ENCODE measurements at places on chromosomes 6 and 20.

GRCh38 chr6:106411056-106411455 lies 50.5 kb downstream of the CRYBG1 start:
- no peak for DNase-seq
- no peak overlapping the region for H3K4me3 ChIP-seq
- H3K36me3 ChIP-seq, result peaks cover 4% of the 10 kb centered on the region
- peaks cover 4% of the 10 kb centered on the region for H3K4me1 ChIP-seq
- peaks cover 4% of the 10 kb centered on the region for H3K27me3 ChIP-seq

DNA sequence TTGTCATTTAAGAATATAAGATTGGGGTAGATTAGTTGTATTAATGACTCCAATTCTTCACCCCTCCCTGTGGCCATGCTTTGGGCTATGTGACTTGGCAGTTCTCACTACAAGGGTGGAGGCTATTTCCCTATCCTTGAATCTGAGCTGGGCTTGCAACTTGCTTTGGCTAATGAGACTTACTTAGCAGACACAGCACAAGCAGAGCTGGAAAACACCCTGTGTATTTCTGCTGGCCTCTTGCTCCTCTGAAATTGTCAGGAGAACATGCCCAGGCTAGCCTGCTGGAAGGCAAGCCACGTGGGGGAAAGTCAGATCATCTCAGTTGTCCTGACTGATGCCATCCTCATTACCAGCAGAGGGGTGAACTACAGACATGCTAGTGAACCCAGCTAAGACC lies 126.5 kb upstream of the HDGFL1 start:
- H3K4me3 ChIP-seq, result no peak overlapping the region
- peaks cover 8% of the 10 kb centered on the region for H3K4me1 ChIP-seq
- no peak for DNase-seq
- H3K27me3 ChIP-seq, result no peaks in the 10 kb centered on the region
- peaks cover 2% of the 10 kb centered on the region for H3K36me3 ChIP-seq

GRCh38 chr6:118101831-118102345 lies 194.8 kb downstream of the SLC35F1 start:
- no peak for DNase-seq
- peaks cover 12% of the 10 kb centered on the region for H3K4me1 ChIP-seq
- H3K27me3 ChIP-seq, result no peaks in the 10 kb centered on the region
- H3K27ac ChIP-seq, result no peak overlapping the region
- no peak overlapping the region for H3K4me3 ChIP-seq

- no peak overlapping the region for H3K4me3 ChIP-seq
- no peaks in the 10 kb centered on the region for H3K27me3 ChIP-seq
- H3K4me1 ChIP-seq, result peaks cover 21% of the 10 kb centered on the region
- H3K27ac ChIP-seq, result no peak overlapping the region
- DNase-seq, result no peak
Measured at GRCh38 chr6:36651659-36652379, 26.7 kb upstream of the CDKN1A start.

GRCh38 chr6:111263837-111264236 lies 176.5 kb downstream of the SLC16A10 start:
- H3K27ac ChIP-seq, result no peak overlapping the region
- H3K4me3 ChIP-seq, result no peak overlapping the region
- H3K36me3 ChIP-seq, result peaks cover 49% of the 10 kb centered on the region
- no peaks in the 10 kb centered on the region for H3K27me3 ChIP-seq

DNA sequence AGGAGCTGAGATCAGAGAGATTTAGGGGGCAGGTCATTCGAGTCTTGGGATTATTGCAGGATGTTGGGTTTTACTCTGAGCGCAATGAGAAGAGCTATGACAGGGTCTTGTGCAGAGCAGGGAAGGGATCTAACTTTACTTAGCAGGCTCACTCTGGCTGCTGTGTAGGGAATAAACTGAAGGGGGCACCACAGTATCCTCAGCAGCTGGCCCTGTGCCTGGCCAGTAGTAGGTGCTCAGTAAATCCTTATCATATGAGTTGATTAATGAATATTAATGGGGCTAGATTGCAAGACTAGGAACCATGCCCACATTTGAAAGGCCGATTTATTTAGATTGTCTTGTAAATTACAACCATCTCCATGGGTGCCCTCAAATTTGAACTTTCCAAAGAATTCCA lies 4.6 kb upstream of the MDGA1 start:
- no peak for DNase-seq
- no peaks in the 10 kb centered on the region for H3K36me3 ChIP-seq
- peaks cover 25% of the 10 kb centered on the region for H3K4me1 ChIP-seq
- no peak overlapping the region for H3K27ac ChIP-seq
- no peak overlapping the region for H3K4me3 ChIP-seq
- peaks cover 73% of the 10 kb centered on the region for H3K27me3 ChIP-seq

- H3K27ac ChIP-seq, result no peak overlapping the region
- DNase-seq, result no peak
- peaks cover 16% of the 10 kb centered on the region for H3K4me1 ChIP-seq
- no peaks in the 10 kb centered on the region for H3K27me3 ChIP-seq
Measured at GRCh38 chr6:100366419-100366818, 98.3 kb downstream of the SIM1 start.

Data from WTC11 (cell line).